ENCODE measurements at places on chromosomes 2 and 18.

GRCh38 chr2:64101141-64101591 is 43.1 kb downstream of the PELI1 start:
- peak; percentile 59 for DNase-seq

DNA sequence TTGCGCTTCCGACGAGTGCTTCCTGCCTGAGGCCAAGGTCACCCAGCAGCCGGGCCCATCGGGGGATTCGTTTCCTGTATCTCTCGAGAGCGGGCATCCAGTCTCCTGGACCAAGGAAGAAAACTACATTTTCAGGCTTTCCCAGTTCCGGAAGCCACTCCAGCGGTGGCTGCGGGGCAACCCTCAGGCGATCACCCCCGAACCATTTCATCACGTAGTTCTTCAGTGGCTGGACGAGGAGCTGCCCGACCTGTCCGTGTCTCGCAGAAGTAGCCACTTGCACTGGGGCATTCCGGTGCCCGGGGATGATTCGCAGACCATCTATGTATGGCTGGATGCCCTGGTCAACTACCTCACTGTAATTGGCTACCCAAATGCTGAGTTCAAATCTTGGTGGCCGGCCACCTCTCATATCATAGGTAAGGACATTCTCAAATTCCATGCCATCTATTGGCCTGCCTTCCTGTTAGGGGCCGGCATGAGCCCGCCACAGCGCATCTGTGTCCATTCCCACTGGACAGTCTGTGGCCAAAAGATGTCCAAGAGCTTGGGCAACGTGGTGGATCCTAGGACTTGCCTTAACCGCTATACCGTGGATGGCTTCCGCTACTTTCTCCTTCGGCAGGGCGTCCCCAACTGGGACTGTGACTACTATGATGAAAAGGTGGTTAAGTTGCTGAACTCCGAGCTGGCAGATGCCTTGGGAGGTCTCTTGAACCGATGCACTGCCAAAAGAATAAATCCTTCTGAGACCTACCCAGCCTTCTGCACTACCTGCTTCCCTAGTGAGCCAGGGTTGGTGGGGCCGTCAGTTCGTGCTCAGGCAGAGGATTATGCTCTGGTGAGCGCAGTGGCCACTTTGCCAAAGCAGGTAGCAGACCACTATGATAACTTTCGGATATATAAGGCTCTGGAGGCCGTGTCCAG is 1.0 kb downstream of the MARS2 start:
- DNase-seq: peak; percentile 59

GRCh38 chr2:237441605-237442274 is 27.8 kb upstream of the COL6A3 start:
- DNase-seq: peak; percentile 92

DNA sequence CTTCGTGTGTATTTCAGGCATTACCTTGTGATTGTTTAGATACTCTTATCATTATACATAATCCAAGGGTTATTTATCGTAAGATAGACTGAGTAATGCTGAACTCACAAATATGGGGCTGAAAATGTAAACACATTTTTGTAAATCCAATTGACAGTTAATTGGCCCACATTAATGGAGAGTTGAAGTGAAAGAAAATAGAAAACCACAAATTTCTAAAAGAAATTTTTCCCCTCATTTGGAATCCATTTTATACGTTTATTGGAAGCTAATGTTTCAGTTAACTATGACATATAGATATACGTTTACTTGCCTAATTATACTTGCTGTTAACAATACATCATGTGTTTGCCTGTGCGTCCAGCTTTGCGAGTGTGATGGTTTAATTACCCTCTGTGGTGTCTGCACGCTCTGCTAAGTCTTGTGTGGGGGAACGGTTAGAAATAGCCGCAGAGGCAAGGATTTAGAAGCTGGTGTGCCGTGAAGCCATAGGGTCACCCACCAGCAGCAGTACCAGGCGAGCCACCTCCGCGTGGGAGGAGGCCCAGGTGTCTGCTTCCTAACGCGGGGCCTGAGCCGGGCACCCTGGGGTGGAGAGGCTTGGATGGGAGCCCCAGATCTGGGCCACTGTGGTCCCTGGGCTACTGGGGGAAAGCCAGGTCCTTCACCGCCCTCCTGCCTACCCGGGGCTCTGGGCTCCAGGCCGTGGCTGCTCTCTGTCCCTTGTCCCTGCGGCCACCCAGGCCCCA is 38.0 kb downstream of the TSHZ1 start:
- peak; percentile 21 for DNase-seq

- peak; percentile 93 for DNase-seq
Observed at GRCh38 chr18:8608795-8609658, at the start of gene RAB12. TSS of gene RAB12 (plus strand) at chr18:8609437. CDS start at chr18:8609440, 3 bp downstream.

DNA sequence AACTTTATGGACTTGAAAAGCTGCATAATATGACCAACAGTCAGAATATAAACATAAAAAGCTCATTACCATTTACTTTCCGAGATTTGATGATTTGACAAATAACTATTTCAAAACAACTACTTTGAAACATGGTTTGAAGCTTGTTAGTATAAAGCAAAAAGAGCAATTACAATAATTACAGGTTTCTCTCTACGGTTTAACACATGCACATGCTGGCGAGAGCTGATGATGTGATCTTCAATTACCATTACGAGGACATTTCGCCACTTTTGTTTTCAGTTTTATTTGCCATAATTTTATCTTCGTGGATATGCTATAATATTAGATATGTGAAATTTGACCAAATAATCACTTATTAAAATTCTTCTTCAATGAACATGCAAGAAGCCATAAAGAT is 270.1 kb downstream of the TCF4 start:
- DNase-seq: peak; percentile 59

- DNase-seq: peak; percentile 69
Observed at GRCh38 chr18:10329101-10329500, 125.3 kb upstream of the APCDD1 start.

DNA sequence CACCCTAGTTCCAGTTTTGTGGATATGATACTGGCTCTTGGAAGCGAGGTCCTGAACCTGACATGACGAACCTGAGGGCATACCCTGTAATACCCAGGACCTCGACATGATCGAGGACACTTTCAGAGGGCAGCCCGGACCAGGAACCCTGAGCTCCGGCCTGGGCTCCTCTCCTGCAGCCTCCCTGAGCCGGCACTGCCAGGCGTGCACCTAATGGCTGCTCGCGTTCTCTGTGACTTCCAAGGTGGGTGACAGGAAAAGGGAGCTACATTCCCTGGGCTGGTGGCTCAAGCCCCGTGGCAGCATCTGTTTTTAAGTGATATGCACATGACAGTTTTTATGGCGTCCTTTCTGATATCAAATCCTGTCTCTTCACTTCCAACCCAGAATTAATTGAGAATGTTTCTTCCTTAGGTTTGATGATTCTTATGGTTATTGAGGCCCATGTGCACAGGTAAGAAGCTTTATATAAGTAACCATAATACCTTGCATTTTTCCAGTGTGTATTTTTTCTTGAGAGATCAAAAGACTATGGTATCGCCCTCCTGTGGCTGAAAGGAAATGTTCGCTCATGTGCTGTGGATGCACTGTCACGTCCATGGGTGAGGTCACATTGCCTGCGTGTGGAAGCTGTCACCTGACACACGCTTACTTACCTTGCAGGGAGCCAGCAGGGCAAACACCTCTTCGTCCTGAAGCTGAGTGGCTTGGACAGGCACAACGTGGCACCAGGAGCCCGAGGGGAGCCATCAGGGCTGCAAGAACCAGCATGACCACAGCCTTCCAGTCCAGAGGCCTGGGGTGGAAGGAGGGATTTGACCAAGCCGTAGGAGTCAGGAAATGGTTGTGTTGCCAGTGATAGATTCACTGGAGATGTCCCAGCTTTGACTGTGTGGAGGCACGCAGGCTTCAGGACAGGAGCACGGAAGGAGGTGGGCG is 367.4 kb upstream of the MYT1L start:
- peak; percentile 9 for DNase-seq

DNA sequence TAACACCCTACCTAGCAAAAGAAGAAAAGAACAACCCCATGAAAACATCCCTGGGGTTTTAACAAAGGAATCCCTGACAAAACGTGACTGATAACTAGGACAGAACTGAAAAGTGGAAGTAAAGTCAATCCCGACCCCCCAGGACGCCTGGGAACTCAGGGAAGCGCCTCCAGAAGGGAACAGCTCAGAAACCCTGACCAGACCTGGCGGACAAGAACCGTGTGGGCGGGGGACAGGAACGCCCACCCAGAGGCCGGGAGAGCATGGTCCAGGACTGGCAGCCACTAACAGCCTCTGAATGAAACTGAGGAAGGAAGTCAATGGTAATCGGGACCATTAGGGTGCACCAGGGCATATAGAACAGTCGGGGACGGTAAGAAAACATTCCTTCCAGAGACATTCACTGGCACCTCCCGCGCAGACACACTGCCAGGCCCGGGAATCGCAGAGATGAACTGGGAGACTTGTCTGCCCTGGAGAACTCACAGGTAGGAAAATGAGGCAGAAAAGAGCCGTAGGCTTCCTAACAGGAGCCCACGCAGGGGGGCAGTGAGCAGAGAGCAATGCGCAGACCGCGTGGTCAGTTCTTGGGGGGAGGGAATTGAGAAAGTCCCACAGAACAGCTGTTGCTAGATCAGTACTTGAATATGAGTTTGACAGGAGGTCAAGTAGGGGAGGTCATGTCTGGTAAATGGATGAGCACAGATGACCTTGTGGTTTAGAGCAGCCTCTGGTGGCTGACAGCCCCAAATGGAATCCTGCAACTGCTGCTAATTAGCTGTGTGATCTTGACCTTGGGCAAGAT is 1.3 kb upstream of the TBC1D8 start:
- peak; percentile 61 for DNase-seq

GRCh38 chr2:38978296-38978903 is 88.7 kb downstream of the ARHGEF33 start:
- DNase-seq: no peak

- DNase-seq: peak; percentile 38
Observed at GRCh38 chr2:222448748-222449181, 24.4 kb downstream of the SGPP2 start.

Measured in GM23248 (cell line).